ENCODE measurements at places on chromosomes 5 and 9.

GRCh38 chr5:146909255-146910068 lies 30.9 kb upstream of the PPP2R2B start:
- no peak for DNase-seq

GRCh38 chr5:179818746-179819295 lies 1.9 kb upstream of the SQSTM1 start:
- DNase-seq = peak; percentile 55

GRCh38 chr5:59828623-59829022 lies 64.9 kb downstream of the PDE4D start:
- no peak for DNase-seq

- no peak for DNase-seq
Measured at GRCh38 chr9:128361296-128361985, 9.7 kb upstream of the URM1 start.

DNA sequence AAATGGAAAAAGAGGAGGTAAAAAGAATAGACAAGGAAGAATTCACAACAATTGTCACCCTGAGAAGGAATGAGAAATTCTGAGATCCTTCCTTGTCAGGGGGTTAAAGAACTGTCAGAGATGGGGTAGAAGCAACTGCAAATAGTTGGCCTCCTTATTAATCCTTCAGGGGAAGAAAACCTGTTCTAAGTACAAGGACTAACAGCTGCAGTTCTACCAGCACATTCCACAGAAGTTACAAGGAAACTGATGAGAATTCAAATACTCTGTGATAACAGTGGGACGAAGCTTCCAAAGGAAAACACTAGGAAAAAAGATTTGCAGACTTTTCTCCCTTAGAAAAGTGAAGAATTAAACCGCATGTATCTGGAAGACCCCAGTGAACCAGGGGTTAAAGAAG lies 93.7 kb downstream of the OR2K2 start:
- DNase-seq = no peak

DNA sequence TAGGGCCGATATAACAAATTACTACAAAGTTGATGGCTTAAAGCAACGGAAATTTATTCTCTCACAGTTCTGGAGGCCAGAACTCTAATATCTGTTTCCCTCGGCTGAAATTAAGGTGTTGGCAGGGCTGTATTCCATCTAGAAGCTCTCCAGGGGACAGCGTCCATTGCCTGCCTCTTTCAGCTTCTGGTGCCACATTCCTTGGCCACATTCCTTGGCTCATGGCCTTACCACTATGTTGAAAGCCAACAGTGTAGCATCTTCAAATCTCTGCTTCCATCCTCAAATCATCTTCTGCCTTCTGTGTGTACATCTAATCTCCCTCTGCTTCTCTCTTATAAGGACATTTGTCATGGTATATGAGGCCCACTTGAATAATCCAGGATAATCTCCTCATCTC lies 17.2 kb downstream of the FGF10 start:
- DNase-seq = no peak

- DNase-seq = no peak
Measured at GRCh38 chr5:151628112-151628823, 37.1 kb upstream of the FAT2 start.

DNA sequence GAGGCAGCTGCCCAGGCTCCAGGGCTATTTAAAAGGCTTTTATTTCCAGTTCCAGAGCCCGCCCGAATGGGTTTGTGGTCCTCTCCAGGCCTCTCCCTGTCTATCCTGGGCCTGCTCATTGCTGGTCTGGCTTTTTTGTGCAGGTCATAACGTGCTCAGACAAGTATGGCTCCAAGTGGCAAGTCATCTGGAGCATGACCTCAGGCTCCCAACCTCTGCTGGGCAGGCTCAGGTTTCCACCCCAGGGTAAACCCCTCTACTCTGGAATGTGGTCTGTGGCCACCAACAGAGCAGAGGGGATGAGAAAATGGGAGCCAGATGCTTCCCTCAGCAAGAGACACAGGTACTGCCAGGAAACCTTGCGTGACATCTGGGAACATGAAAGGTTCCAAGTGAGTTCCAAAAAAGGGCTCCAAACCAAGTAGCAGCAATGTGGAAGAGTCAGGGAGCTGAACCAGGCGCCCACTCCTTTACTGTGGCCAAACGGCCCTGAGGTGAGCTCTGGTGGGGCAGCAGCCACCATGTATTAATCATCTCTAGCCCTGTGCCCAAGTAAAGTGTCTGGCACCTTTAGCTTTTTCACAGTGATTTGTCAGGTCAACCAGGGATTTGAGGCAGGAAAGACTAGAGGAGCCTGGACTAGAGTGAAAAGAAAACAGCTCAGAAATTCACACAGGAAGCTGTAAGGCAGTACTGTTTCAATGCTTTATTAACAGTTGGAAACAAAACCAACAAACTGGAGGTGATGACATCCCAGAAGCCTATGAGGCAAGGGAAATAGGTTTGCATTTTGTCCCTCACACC lies 25.7 kb downstream of the PCDHGC5 start:
- no peak for DNase-seq

GRCh38 chr5:164098531-164098930 lies 593.1 kb downstream of the MAT2B start:
- DNase-seq = no peak

DNA sequence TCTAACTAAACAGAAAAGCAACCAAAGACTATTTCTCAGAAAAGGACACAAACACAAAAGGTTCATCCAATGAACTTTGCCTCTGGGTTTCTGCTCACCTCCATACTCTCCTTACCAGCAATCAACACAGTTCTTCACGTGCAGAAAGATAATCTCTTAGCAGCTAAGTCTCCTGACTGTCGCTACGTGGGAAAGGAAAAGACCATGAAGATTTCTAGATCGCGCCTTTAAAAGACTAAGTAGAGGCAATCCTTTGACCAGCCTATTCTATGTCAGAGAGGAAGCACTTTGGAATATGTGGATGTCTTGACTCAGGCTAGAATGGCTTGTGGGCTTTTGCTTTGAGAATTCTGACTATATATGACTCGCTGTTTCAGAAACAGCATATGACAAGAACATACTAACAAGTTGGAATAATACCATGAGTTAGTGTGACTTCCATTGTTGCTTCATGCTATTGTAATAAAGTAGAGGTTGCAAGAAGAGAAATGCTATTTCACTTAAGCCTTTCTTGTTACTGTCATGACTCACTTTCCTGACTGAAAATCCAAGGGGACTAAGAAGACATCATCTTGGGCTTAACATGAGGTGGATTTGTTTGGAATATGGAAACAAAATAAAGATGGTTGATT lies 339.5 kb upstream of the RFX3 start:
- DNase-seq = no peak

DNA sequence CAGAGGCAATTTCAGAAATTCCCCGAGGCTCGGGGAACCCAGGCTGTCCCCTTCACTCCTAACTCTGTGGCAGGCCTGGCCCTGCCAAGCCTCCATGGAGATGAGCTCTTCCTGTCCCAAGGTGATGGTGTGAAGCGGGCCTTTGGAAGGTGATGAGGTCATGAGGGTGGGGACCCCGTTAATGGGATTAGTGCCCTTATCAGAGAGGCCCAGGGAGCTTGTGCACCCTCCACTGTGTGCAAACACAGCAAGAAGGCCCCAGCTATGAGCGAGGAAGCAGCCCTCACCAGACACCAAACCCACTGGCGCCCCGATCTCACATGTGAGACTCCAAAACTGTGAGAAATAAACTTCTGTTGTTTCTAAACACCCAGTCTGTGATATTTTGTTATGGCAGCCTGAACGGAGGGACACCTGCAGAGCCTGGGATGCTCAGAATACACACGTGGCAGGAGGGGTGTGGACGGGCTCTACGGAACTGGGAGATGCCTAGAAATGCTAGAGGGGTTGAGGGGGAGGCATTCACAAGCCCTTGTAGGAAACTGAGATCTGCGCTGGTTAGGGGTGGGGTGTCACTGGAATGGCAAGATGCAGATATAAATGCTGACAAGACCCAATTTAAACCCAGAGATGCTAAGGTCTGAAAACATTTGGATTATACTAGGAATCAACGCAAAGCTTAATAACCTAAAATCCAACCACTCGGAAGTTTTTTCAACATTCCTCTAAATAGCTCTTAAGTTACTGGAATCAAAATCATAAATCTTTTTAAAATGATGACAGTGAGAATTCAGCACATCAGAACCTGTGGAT lies 46.9 kb downstream of the ADAMTS2 start:
- no peak for DNase-seq

DNA sequence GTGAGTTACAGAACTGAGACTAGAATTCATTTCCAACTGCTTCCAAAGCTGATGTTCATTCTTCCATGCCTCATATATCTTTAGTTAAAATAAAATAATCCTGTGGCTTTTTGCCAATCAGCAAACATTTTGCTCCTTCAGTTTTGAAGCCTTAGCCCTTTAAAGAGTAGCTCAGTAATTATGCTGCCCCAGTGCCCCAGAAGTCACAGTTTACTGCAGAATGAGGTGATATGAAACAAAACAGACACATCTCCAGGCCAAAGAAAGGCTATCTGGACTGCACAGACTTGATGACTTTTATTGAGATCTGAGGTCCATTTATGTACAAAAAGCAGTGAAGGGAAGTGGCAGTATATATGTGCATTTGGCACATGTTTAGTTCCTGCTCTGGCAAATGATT lies 285.8 kb upstream of the ZNF462 start:
- DNase-seq = no peak

GRCh38 chr5:123154886-123155445 lies 65.9 kb downstream of the PRDM6 start:
- DNase-seq = no peak

GRCh38 chr5:36740259-36740898 lies 134.0 kb downstream of the SLC1A3 start:
- DNase-seq = no peak

- no peak for DNase-seq
Measured at GRCh38 chr9:5438301-5439162, 807 bp upstream of the PLGRKT start.

DNA sequence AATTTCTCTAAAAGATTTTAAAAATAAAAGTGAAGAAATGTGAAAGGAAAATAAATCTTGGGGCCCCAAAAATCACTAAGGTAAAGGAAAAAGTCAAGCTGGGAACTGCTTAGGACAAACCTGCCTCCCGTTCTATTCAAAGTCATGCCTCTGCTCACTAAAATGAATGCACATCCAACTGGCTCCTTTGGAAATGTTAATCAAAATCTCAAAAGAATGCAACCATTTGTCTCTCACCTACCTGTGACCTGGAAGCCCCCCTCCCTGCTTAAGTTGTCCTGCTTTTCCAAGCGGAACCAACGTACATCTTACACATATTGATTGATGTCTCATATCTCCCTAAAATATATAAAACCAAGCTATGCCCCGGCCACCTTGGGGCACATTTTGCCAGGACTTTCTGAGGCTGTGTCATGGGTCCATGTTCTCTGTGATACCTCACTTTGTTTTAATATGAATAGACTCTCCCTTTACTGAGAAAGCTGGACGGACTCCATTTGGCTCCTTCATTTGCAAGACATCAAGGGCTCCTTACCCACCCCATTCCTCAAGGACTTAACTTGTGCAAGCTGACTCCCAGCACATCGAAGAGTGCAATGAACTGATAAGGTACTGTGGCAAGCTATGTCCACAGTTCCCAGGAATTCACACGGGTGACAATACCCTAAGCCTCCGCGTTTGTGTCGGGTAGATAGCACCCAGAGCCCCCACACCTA lies 164.3 kb downstream of the SMC2 start:
- no peak for DNase-seq

DNA sequence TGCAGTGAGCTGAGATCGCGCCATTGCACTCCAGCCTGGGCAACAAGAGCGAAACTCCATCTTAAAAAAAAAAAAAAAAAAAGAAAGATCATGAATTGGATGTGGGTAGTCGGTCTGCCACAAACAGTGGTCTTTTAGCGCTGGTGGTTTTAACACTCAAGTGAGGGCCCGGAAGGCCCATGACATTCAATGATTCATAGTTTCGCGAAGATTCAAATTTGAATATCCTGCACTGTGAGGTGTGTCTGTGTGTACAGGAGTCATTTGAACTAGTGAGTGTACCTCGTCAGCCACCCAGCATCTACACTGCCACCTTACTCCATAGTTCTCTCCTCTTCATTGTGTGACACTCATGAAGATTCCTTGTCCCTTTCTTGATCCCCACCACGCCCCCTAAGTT lies 41.3 kb downstream of the CFAP77 start:
- DNase-seq = no peak

GRCh38 chr9:134049236-134049635 lies 18.6 kb downstream of the BRD3 start:
- no peak for DNase-seq

DNA sequence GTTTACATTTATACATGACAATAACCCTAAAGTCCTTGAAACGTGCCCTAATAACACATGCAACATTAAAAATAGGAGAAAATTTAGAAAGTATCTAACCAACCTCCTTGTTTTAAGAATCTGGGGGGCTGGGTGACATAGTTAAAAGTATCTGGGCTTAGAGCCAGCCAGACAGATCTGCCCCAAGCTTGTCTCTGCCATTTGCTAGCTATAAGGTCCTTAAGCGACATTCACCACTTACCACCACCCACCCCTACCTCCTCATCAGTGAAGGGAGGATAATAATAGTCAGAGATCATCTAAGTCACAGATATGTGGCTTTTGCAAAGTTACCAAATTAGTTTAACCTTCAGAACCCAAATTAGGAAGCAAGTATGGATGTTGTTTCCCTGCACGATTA lies 33.8 kb upstream of the CAST start:
- no peak for DNase-seq

DNA sequence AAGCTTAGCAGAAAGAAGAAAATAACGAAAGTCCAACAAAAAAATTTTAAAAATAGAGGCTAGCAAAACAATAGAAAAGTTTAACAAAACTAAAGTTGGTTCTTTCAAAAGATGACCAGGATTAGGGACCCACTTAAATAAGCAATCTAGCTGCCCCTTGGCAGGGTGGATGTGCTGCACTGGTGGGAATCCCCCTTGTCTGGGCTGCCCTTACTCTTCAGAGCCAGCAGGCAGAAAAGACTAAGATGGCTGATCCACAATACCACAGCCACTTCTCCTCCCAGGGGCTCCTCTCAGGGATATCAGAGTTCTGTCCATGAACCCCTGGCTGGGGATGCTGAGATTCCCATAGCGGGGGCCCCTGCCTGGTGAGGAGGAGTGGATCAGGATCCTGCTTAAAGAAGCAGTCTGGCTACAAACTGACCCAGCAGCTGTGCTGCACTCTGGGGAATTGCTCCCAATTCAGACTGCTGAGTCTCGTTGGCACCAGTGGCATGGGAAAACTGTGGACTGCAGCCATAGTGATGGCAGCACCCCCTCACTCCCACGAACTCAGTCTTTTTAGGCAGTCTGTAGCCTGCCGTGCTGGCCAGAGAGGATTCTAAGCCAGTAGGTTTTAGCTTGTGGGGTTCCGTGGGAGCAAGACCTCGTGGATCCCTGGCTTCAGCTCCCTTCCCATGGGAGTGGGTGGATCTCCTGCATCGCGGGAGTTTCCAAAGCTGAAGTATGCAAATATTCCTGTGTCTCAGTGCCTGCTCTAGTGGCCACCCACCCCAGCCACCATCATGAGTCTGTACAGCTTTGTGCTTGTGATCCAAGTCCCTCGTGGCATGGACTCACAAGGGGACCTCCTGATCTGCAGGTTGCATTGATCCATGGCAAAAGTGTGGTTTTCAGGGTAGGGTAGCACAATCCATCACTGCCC lies 2.9 kb upstream of the INSL6 start:
- DNase-seq = no peak

DNA sequence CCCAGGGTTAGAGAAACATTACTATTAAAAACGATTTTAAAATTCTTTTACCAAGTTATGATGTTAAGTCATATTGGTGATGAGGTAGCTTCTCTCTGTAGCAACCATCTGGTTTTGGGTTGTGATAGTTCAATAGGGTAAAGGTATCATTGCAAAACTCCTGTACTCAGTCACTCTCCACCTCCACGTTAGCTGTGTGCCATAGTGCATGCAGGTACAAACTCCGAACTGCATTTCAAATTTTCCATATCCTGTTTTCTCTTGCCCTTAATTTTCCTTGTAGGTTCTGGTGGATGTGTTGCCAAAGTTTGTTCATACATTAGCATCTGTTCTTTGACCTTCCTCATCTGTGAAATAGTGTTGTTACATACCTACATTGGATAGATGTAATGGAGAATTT lies 53.1 kb upstream of the ARRDC3 start:
- DNase-seq = no peak

Data from stimulated activated CD8-positive, alpha-beta memory T cell treated with anti-CD3 and anti-CD28 coated beads, Interleukin-15, amount 100 ng/mL, for 24 hours (primary cell).